Gastrocnemius medialis (tissue), 4 donors: ENCODE measurements at places on chromosomes 2 and 18. TPM values are rescaled to one million over a fixed set of nuclear protein-coding genes. Genes with fewer than 3 reads are reported as not detected.

TBR1 gene
- total RNA-seq, result not detected

OTOS gene
- not detected for total RNA-seq

ACMSD gene
- total RNA-seq, result not detected

- no peak within 1 kb of the TSS for H3K27ac ChIP-seq
- DNase-seq, result peak; percentile 63
- peak within 1 kb of the TSS; percentile 41 for H3K4me3 ChIP-seq
- H3K36me3 ChIP-seq, result no peaks in the 10 kb centered on the region
These were observed at the start of gene NTSR2 for GRCh38 chr2:11669454-11670291. Gene NTSR2 (minus strand): TSS chr2:11670195. CDS start chr2:11670129, 66 bp downstream.

GALR1 gene
- not detected for total RNA-seq

GRCh38 chr18:48306838-48307237 lies 102.3 kb downstream of the ZBTB7C start:
- H3K36me3 ChIP-seq, result no peaks in the 10 kb centered on the region
- H3K27ac ChIP-seq, result no peak overlapping the region
- H3K4me3 ChIP-seq, result no peak overlapping the region
- no peaks in the 10 kb centered on the region for H3K27me3 ChIP-seq

DNA sequence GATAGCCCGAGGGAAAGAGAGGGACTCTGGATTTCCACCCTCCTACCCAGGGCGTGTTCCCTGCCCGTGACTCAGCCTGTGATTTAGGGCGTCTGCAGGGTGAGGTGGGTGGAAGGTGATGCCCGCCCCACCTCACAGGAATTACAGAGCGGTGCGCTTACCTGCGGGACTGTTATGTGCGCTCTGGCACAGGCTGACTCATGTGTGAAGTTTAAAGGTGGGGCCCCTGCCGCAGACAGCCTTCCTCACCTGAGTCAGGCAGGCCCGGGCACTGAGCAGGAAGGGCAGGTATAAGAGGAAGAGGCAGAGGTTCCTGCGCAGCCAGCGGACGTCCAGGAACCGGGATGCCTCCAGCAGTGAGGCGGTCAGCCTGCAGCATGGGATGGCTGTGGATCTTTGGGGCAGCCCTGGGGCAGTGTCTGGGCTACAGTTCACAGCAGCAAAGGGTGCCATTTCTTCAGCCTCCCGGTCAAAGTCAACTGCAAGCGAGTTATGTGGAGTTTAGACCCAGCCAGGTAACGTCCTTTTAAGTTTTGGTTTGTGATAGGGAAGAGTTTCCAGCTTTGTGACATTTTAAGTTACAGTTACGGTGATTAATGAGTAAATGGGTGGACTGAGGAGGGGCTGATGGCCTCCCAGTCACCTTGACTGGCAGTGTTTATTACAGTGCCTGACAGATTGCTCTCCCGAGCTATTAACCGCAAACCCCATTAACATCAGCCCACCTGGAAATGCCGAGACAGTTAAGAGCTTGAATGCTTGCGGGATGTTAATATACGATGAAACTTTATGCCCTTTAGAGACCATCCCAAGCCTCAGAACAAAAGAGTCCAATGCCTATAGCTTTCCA lies 141.6 kb upstream of the TTC39C start:
- H3K4me3 ChIP-seq, result no peak overlapping the region
- no peaks in the 10 kb centered on the region for H3K36me3 ChIP-seq
- no peak for DNase-seq
- no peak overlapping the region for H3K27ac ChIP-seq
- H3K4me1 ChIP-seq, result no peaks in the 10 kb centered on the region
